ENCODE measurements at places on chromosomes 1 and 21. TPM values are rescaled to one million over a fixed set of nuclear protein-coding genes. Genes with fewer than 3 reads are reported as not detected.

DNA sequence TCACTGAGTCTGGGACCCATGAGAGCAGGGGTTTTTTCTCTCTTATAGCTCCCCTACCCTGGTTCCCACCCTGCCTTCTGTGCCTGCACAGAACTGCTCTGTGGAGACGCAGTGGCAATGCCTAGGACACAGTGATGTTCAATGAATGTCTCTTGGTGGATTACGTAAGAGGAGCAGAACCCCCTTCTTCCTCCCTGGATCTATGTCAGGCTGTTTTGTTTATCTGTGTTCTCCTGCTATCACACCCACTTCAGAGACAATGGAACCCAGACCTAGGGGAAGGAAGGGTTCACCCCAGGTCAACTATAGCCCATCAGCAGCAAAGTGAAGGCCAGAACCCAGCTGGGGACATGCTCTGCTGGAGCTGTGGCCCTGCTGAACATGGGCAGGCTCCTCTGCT, 2.0 kb downstream of the HPCAL4 start:
- DNase-seq = no peak

DNA sequence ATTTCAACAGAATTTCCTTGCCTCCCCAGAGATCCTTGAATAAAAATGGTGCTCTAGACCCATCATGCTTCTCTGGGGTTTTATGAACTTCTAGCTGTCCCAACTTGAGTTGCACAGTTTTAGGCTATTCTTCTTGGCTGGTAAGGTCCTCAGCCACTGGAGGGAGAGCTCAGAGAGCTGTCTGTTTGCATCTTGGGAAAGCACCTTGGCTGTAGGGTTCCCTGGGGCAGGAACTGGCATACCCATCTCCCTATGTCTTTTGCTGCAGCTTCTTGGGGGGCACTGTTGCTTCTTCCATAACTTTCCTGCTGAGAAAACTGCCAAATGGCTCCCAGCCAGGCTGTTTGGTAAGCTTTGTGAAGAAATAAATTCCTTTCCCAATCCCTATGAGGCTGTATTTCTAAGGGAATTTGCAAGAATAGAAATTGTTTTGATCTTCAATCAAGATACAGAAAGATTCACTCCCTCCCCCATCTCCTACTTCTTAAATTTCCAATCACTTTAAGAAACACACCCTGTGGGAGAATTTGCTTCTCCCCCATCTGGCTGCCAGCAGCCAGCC, 8.2 kb upstream of the FMOD start:
- DNase-seq = no peak

DNA sequence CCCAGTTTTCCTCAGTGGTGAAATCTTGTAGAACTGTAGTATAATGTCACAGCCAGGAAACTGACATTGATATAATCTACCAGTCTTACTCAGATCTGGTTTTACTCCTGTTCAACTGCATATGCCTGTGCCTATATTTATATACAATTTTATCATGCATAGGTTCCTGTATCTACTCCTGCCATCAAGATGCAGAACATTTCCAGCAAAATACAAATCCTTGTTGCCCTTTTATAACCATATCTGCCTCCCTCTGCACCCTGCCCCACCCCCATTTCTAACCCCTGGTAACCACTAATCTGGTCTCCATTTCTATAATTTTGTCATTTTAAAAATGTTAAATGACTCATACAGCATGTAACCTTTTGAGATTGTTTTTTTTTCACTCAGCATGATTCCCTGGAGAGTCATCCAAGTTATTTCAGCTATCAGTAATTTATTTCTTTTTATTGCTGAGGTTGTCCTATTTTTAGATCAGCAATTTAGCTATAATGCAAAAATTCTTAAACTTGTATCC, 8.1 kb downstream of the UTP25 start:
- no peak for DNase-seq

DNA sequence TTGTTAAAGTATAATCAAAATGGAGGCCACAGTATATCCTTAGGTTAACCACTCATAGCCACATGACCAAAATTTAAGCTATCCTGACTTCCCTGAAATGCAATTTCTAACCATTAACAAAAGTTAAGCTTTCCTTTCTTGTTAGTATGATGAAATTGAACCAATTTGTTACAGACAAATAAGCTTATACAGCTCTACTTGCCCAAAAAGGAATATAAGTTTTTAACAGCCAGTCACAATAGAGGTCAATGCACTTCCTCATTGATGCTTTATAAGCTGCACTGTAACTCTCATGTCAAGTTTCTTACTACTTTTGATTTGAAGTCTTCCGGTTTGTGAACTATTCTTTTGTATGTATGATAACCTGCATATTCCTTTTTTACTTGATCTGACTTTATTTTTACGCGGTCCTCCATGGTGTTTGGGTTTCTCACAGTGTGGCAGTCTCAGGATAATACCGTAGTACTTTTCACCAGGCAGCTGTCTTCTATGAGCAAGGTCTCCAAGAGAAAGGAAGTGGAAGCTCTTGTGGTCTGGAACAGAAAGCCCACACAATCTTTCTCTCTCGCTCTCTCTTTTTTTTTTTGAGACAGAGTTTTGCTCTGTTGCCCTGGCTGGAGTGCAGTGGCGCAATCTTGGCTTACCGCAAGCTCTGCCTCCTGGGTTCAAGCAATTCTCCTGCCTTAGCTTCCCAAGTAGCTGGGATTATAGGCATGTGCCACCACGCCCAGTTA, 331.6 kb downstream of the SRGAP2C start:
- DNase-seq = no peak

DNA sequence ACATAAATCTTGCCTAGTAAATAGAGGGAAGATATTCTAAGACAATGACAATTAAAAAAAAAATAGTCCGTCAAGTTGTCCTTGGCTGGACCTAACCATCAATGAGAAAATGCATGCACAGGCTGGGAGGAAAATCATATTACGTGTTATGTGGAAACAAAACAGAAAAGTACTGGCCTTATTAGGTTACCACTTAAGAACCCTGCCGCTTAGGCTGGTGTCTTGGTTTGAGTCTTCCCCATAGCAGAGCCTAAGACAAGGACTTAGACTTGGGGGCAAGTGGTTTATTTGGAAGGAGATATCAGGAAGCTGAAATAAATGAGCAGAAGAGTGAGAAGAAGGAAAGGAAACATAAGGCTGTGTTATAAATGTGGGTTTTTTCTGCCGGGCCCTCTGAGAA, 186.4 kb downstream of the MRPL39 start:
- no peak for DNase-seq

DNA sequence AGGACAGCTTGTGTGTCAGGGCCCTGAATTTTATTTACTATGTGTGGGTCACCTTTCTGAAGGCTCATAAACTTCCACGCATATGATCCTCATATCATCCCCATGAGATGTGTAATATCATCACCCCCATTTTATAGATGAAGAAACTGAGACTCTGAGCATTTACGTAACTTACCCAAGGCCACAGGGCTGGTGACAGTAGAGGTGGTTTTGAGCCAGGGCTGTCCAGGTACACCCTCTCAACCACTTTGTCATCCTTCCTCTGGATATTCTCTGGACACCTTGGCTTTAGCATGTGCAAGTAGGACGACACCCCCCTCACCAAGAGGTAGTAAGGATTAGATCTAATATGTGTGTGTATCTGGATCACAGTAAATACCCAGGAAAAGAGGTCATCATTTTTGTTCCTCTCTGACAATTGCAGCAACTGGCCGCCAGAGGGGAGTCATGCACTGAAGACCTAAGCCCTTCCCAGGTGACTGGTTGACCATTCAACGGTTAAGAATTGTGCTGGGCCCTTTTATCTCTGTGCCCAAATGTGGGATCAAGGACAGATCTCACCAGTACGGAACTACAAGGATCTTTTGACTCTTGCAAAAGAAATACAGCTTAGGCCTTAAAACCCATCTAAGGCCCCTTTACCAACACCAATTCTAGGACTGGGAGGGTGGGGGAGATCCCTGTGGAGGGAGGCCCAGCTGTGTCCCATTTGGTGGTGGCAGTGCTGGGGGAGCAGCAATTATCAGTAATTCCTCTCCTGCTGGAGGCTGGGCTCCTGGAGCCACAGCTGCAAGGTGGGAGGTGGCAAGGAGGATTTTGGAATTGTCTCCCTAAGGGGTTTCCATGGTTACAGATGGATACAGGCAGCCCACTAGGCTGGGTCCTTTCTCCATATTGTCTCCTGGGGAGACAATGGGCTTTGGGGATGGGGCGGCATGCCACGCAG, 13.7 kb upstream of the E2F2 start:
- no peak for DNase-seq

DNA sequence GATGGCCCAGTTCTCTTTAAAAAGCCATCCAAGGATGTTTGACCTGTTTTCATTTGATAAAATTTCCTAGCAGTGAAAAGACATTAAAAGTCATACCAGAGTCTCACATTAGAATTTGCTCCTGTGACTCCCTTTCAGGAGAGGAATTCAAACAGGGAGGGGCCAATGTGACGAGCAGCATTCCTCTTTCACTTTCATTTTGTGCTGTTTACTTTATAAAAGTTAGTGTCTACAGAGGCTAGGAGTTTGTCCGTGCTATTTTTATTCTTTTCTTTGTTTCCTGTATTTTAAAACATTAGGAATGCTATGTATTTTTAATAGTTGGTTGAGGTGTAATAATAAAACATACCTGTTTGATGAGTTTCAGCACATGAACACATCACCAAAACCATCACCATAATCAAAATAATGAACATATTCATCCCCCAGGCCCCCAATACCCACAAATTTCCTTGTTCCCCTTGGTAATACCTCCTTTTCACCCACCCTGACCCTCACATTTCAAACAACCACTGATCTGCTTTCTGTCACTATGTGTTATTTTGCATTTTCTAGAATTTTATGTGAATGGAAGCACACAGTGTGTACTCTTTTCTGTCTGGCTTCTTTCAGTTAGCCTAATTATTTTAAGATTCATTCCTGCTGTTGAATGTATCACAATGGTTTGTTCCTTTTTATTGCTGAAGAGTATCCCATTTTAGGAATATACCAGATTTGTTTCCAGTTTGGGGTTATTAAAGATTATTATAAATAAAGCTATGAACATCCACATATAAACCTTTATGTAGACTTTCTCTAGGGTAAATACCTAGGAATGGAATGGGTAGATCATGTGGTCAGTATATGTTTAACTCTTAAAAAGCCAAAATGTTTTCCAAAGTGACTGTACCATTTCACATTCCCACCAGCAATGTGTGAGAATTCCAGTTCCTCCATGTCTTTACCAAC, 129.5 kb downstream of the TENT5C start:
- DNase-seq = no peak

GRCh38 chr1:175394739-175395138, 202.2 kb upstream of the KIAA0040 start:
- DNase-seq = no peak

GRCh38 chr1:118154220-118154619, 30.8 kb downstream of the SPAG17 start:
- DNase-seq = no peak

The RAB42 gene
- total RNA-seq = not detected

The SMCP gene
- not detected for total RNA-seq

Data from HCT116 (cell line).